ENCODE measurements at places on chromosomes 5 and 9. TPM values are rescaled to one million over a fixed set of nuclear protein-coding genes. Genes with fewer than 3 reads are reported as not detected.

Gene TMOD1
- 0.29 TPM for total RNA-seq

Gene UNC5A
- total RNA-seq: not detected

Gene CCT5
- 322 TPM for total RNA-seq

Gene PRDM9
- total RNA-seq: not detected

Gene SMIM3
- 16.7 TPM for total RNA-seq

Gene ARAP3
- 8.5 TPM for total RNA-seq

Gene PLAC8L1
- total RNA-seq: not detected

Gene FER
- 5.9 TPM for total RNA-seq

Gene CYLC2
- total RNA-seq: not detected

Gene HAND1
- total RNA-seq: not detected

Gene HDAC3
- total RNA-seq: 91.8 TPM

Gene SPINK7
- not detected for total RNA-seq

Gene SUB1
- 377 TPM for total RNA-seq

Gene ANKRD34B
- not detected for total RNA-seq

Gene TRPM6
- not detected for total RNA-seq

Gene ADGRD2
- not detected for total RNA-seq

Gene SPATA31A5
- total RNA-seq: not detected
